ENCODE measurements at places on chromosomes 5 and 9.

DNA sequence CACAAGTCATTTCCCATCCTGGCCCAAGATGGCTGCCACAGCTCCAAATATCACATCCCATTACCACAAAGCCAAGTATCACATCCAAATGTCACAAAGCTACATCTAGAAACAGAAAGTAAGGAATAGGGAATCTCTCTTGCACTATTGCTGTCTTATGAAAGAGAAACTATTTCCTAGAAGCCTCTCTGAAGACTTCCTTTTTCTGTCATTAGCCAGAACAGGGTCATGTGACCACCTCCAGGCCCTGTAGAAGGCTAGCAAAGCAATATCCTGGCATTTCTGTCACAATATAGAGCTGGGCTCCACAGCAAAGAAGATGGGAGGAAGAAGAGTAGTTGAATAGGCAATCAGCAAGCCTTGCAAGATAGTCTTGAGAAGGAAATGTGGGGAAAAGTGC is 99.2 kb downstream of the SH3TC2 start:
- peak; percentile 78 for DNase-seq

DNA sequence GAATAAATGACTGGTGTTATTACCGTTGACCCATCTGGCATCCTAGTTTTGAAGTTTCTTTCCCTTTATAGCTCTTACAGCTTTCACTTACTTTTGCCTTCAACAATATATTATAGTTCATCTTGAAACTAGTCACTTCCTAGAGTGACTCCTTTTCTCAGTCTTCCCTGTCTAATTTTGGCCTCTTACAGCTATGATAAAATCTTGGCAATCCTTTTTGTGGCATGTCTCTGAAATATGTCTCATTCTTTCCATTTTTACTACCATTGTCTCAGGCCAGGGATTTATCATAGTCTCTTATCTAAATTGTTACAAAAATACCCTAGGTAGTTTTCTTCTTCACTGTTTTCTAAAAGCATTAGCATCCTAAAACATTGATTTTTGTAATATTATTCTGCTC is 621.3 kb upstream of the ZNF608 start:
- DNase-seq: no peak

GRCh38 chr5:119322948-119323537 is 32.8 kb upstream of the TNFAIP8 start:
- no peak for DNase-seq

GRCh38 chr5:107419498-107419897 is 251.2 kb downstream of the EFNA5 start:
- no peak for DNase-seq

- peak; percentile 24 for DNase-seq
Observed at GRCh38 chr5:118956727-118957126, 31.6 kb downstream of the DTWD2 start.

GRCh38 chr5:41161271-41161670 is 52.1 kb downstream of the C6 start:
- DNase-seq: no peak

- DNase-seq: no peak
Observed at GRCh38 chr5:124581738-124582560, 164.5 kb downstream of the ZNF608 start.

DNA sequence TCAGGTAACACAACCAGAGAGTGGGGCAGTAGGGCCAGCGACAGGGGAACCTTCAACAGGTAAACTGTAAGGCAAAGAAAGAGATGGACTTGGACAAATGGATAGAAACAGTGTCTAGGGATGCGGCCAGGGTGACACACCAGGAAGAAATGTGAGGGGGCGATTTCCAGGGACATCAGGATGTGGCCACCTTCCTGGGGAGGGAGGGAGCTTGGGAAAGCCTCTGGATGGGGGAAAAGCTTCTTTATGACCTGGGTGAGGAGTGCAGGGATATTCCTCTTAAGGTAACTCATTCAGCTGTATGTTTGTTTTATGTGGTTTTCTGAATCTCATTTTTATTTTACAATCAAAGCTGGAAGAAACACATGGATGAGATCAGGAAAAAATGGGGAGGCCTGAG is 11.9 kb upstream of the NXNL2 start:
- DNase-seq: no peak

GRCh38 chr5:168114444-168115017 is 176.9 kb upstream of the WWC1 start:
- peak; percentile 19 for DNase-seq

DNA sequence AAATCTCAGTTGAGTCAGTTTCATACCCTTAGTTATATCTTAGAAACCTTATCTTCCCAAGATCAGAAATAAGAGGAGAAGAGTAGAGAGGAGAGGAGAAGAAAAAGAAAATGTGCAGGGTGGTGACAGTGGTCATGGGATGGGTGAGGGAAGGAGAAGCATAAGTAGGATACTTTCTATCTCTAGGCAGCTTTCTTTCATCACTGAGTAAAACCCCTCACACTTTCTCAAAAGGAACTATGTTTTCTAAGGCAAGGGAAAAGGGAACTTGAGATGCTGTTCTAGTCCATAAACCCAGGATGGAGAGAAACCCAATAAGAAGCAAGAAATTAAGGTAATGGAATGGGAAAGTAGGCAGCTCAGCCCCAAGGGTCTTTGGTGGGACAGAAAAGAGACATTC is 225.3 kb downstream of the MCTP1 start:
- DNase-seq: no peak

DNA sequence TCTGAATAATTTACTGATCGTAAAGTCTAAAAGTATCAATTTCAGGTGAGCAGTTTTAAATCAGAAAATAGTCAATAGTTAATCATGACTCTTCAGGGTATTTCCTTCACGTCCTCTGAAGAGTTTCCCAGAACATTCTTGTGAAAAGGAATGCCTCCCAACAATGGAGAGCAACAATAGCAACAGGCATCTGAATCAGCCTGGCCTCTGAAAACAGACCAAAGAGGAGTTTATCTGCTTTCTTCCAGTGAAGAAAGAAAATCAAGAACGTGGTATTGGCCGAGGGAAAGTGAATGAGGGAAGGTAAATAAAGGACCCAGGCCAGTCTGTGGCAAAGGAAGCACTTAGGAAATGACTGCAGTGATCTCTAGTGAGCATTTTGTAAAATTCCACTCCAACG is 26.1 kb upstream of the RASGEF1C start:
- no peak for DNase-seq

- no peak for DNase-seq
Observed at GRCh38 chr5:143147902-143148301, 255.6 kb downstream of the NR3C1 start.

GRCh38 chr9:72149231-72149975 is at the start of gene GDA:
Gene GDA, plus strand, starts transcription at chr9:72149440. Its CDS starts 120 bp downstream, at chr9:72149560.
- no peak for DNase-seq

DNA sequence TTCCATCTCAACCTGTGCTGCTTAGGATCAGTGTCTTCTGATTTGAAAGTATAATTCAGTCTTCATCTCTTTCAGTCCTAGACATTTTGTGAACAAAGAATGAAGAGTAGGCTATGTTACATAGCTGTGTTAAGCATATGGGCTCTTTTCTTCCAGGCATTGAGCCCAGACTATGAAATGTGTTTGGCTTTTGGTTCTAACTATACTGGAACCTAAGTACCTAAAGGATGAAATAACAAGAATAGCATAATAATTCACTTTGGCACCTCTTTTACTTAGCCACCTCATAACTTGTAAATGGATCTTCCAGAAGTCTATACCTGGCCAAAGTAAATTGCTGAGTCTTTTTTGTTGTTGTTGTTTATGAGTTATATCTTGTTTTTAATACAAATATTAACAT is 71.4 kb downstream of the SLF1 start:
- no peak for DNase-seq

- no peak for DNase-seq
Observed at GRCh38 chr9:78101247-78101646, 69.6 kb upstream of the GNAQ start.

- peak; percentile 52 for DNase-seq
Observed at GRCh38 chr9:36023260-36024048, 13.3 kb upstream of the RECK start.

DNA sequence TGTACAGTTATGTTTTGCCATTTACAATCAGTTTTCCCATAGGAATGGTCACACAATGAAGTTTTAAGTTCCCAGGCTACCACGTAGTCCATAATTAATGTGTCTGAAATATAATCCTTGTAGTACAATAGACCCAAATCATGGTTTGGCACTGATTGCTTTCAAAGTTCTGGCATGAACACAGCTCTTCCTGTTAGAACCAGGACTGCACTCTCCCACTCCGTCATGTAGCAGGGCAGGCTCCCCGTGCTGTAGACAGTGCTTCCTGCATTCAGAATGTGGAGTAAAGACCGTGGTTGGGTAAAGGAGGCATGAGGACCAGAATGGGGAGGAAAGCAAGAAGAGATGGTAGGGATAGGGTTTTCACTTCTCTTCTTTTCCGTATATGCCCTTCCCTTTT is 4.0 kb downstream of the SEC61B start:
- no peak for DNase-seq

GRCh38 chr5:127228540-127229184 is 61.9 kb upstream of the MEGF10 start:
- no peak for DNase-seq

GRCh38 chr5:156618601-156619000 is 231.5 kb upstream of the PPP1R2B start:
- no peak for DNase-seq

DNA sequence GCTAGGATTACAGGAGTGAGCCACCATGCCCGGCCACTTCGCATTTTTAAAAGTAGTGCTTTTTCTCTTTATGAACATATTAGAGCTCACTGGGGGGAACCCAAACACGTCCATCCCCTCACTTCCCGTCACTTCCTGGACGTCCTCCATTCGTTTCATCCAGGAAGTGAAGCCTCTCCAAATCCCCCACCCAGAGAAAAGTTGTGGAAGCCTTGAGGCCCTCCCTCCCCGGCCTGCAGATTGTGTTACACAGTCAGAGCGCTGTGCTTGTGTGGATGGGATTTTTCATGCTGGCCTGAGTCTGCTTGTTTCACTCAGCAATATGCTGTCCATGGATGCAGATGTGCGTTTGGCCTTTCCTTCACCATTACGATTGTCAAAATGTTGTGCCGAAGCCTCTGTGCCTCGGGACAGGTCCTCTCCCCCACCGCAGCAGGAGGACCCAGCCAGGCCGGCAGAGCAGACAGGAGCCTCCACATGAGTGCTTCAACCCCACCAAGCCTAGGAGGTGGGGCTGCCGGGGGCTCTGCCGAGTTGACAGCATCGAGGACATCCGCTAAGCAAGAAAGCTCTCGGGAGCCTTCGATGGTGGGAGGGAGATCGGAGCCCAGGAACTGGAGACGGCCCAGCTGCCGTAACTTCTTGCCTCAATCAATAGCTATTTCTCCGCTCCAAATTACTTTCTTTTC is 121.6 kb upstream of the PPP1R26 start:
- no peak for DNase-seq

GRCh38 chr9:2568689-2569088 is 52.9 kb upstream of the VLDLR start:
- no peak for DNase-seq

DNA sequence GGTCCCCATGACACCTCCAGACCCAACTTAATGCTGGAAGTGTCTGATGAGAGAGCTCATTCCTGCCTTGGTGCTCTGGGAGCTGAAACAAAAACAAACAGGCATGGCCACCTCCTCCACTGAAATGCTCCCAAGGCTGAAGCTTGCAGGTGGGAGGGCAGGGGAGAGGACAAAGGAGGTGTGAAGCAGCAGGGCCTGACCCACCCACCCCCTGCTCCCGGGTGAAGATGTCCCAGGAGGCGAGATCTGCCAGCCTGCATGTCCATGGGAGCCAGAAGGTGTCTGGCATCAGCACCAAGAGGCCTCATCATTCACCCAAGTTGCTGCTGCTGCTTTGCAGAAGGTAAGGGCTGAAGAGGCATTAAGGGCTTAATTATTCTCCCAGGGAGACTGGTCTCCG is 4.2 kb upstream of the CCIN start:
- no peak for DNase-seq

GRCh38 chr9:124776954-124777648 is at the start of gene OLFML2A:
Gene OLFML2A, plus strand, starts transcription at chr9:124777133. Its CDS starts 138 bp downstream, at chr9:124777271.
- no peak for DNase-seq

DNA sequence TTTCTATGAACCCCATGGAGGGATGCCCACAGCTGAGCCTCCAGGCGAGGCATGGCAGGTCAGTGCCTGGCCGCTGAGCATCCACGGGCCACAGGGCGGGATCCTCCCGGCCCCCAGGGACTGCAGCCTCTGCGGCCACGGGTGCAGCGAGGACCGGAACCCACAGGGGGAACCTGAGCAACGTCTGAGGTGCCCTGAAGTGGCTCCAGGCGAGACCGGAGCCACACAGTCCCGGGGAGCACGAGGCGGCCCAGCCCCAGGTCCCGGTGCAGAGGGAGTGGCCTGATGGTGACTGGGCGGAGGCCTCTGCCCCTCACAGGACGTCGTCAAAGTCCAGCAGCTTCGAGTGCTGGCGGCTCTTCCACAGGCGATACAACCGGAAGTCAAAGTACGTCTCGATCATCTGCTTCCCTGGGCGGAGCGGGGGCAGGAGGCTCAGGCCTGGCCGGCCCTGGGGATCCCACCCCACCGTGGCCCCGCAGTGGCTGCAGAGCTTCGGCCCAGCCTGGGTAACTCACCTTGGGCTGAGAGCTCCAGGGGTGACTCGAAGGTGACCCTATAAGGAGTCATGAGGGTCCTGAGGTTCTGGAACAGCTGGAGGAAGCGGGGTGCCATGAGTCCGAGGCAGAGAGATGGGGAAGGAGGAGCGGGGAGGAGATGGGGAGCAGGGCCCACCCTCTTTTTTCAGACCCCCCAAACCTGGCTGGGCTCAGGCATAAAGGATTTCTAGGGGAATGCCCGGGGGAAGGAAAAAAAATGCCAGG is 8.1 kb upstream of the ENTPD8 start:
- no peak for DNase-seq

DNA sequence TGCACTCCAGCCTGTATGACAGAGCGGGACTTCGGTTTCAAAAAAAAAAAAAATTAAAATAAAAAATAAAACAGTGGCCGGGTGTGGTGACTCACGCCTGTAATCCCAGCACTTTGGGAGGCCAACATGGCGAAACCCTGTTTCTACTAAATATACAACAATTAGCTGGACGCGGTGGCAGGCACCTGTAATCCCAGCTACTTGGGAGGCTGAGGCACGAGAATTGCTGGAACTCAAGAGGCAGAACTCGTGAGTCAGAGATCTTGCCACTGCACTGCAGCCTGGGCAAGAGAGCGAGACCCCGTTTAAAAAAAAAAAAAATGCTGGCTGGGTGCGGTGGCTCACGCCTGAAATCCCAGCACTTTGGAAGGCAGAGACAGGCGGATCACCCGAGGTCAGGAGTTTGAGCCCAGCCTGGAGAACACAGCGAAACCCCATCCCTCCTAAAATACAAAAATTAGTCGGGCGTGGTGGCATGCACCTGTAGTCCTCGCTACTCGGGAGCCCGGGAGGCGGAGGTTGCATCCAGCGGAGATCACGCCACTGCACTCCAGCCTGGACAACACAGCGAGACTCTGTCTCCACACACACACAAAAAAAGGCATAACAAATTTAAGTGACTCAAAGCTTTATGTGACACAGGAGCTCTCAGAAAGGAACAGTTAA is 1.5 kb upstream of the NPM1 start:
- DNase-seq: no peak

DNA sequence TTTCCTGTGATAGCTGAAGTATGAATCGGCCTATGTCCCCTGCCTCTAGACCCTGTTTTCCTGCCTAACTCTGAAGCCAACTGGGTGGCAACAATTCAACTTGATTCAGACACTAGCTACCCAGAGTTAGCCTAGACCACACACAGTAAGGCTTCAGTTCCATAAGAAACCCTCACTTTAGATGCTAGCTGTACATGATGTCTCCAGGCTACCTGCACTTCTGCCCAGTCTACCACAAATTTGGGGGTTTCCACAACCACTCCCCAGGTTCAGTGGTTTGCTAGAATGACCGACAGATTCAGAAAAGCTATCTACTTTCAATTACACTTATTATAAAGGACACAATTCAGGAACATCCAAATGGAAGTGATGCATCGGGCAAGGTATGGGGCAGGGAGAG is 119.4 kb upstream of the VLDLR start:
- DNase-seq: no peak

Measured in AML-193 (cell line).